ENCODE measurements at places on chromosomes 1 and 21.

GRCh38 chr1:35656863-35657232 is 15.5 kb upstream of the PSMB2 start:
- no peak for DNase-seq

- DNase-seq: no peak
Measured at GRCh38 chr1:96367791-96368190, 353.8 kb upstream of the PTBP2 start.

- DNase-seq: peak; percentile 61
Measured at GRCh38 chr1:227792216-227793078, 23.0 kb upstream of the PRSS38 start.

- DNase-seq: no peak
Measured at GRCh38 chr1:20705203-20705755, 12.5 kb downstream of the KIF17 start.

- DNase-seq: no peak
Measured at GRCh38 chr1:61379693-61380092, 297.3 kb downstream of the NFIA start.

GRCh38 chr1:90175490-90176167 is 180.7 kb downstream of the ZNF326 start:
- no peak for DNase-seq

Data from H7 (cell line).